Parietal lobe (tissue), 2 donors: ENCODE measurements at places on chromosomes 2 and 18. TPM values are rescaled to one million over a fixed set of nuclear protein-coding genes. Genes with fewer than 3 reads are reported as not detected.

Gene RAX
- not detected for total RNA-seq

Gene VIL1
- not detected for total RNA-seq

Gene ITGAV
- total RNA-seq: 75.4 TPM

Gene TMEM169
- 19.1 TPM for total RNA-seq

Gene C2orf81
- total RNA-seq: 1.6 TPM

Gene CLEC4F
- total RNA-seq: not detected

Gene MOGAT1
- not detected for total RNA-seq

Gene CAPN14
- total RNA-seq: 4.1 TPM

Gene MAPK4
- 23.8 TPM for total RNA-seq

Gene ALPP
- not detected for total RNA-seq

Gene CHST10
- 89.2 TPM for total RNA-seq

Gene TRMT61B
- total RNA-seq: 29.7 TPM

Gene GPR45
- total RNA-seq: 0.94 TPM

Gene LIMS3
- total RNA-seq: 2.5 TPM

Gene ZBTB7C
- total RNA-seq: 0.94 TPM

Gene CCDC141
- total RNA-seq: 3.4 TPM

Gene HAT1
- total RNA-seq: 44.8 TPM

Gene RMDN2
- total RNA-seq: 12.2 TPM
